ENCODE measurements at places on chromosomes 11 and 22.

- DNase-seq = no peak
These were observed 8.6 kb downstream of the ZNF195 start for GRCh38 chr11:3370311-3370870.

GRCh38 chr11:35963911-35964310 is 20.0 kb downstream of the LDLRAD3 start:
- DNase-seq = no peak

DNA sequence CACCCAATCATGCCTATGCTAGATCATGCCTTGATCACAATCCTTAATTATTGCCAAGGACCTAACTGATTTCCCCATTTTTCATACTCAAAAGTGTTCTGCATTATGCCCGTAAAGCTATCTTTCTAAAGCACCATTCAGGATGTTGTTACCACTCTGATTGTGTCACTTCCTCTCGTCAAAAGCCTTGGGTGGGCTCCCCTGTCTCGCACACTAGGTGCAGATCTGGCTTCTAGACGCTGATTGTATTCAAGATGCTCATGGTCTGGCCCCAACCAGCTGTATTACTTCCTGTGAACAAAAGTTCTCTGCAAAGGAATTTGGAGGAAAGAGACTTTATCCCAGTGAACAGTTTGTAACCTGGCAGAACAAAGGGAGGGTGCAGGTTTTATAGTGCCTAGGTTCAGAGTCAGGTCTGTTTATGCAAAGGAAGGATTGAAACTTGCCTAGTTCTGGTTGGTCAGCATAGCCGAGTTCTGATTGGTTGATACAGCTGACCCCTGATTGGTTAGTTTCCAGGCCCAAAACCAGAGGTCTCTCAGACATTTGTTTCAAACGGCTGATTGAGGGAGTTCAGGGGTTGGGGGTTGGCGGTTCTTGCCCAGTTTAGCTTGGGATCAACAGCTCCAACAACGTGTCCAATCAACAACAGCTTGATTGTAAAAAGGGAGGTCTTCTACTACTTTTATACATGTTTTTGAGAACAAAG is 25.4 kb downstream of the ATG13 start:
- DNase-seq = no peak

GRCh38 chr22:39080052-39080762 is 3.1 kb downstream of the APOBEC3G start:
- no peak for DNase-seq

DNA sequence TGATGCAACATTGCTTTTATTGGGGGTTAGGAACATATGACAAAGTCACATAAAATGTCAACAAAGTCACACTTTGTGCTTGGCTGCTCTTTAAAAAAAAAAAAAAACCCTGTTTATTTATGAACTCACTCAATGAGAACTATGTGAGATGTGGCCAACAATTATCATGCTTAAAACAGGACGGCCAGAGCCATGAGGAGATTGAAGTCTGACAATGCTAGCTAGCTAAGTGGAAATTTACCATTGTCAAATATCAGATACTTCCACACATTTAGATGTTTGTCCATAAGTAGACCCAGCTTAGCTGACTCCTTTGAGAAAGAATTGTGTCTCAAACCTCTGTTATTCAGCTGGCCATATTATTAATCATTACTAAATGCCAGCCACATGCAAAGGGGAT is 26.9 kb downstream of the BLID start:
- no peak for DNase-seq

GRCh38 chr11:70836071-70836470 is 416.3 kb downstream of the SHANK2 start:
- no peak for DNase-seq

- DNase-seq = no peak
These were observed 46.8 kb downstream of the CACNA1I start for GRCh38 chr22:39617342-39617741.

- DNase-seq = peak; percentile 26
These were observed 99.4 kb upstream of the AKIP1 start for GRCh38 chr11:8811571-8811970.

DNA sequence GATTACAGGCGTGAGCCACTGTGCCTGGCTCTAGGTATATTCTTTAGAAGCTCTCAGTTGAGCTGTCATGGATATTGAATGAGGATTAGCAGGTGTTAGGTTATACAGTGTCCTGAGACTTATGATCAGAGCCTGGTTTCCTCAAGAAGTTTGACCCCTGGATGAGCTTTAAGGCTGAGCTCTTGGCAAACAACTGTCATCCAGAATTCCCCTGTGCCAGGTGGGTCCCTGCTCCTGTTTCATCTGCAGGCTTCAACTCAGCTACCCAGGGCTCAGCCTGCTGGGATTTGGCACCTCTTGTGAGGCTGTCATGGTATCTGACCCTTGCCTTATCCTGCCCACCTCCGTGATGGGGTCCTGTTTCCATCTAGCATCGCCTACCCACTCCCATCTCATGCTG is 24.3 kb downstream of the SERPINH1 start:
- no peak for DNase-seq

DNA sequence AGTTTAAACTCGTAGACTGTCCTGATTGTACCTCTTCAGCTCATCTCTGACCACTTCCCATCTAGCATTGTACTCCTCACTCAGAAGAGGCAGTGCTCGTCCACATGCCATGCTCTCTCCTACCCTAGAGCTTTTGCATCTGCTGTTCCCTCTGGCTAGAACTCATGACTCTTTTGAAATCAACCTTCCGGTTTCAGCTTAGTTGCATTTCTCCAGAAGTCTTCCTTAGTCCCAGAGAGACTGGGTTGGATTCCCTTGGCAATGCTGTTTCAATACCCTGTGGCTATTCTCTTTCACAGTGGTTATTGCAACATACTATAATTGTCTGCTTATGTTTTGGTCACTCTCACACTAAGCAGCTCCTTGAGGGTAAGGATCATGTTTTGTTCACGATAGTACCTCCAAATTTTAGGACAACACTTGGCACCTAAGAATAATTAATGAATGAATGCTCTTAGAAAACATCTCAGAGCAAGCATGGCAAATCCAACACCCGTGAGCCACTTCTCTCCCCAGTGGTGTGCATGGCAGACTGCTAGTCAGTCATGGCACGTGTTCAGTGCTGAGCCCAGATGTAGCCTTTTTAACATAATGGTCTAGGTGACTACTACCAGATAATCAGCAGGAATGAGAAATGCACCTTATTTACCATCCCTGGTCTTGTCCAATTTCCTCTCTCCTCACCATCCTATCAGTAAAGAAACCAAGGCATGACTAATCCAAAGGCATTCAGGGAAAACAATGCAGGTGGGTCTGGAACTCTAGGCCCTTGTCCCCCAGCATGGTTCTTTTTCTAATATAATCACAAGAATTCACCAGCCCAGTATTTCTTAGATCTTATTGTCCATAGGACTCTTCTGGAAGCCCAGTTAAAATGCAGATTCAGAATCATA is 14.5 kb downstream of the SEPTIN3 start:
- peak; percentile 57 for DNase-seq

GRCh38 chr11:129546266-129546665 is 170.6 kb downstream of the BARX2 start:
- DNase-seq = no peak

- no peak for DNase-seq
These were observed 256.9 kb upstream of the PITPNB start for GRCh38 chr22:28175730-28176492.

DNA sequence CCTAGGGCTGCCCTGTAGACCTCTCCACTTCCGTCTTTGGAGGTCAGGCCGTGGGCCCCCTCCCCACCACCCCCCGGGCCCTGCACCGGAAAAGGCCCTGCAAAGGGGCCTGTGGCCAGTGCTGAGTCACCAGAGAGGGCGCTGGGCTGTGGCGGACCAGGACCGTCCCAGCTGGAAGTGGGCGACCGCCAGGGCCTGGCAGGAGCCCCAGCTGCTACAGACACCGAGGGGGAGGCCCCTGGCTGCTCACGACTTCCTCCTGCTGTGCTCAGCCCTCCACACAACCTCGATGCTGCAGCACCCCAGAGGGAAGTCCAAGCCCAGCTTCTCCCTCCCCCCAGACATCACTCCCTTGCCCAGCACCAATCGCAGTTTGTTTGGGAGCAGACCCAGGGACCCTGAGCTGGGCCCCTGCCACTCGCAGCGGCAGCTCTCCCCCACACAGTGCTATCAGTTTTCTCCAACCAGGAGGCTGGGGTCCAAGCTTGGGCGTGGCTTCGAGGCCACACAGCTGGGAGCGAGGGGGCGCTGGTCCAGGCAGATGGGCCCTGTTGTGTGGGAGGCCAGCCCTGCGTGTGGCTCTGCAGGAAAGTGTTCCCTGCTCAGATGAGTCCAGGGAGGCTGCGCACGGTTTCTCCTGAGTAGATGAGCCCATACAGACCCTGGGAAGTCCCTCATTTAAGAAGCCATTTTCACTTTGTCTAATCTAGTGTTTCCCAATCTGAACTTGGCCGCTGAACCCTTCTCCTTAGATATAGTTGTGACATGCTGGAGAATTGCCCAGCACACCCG is 5.6 kb upstream of the SH3BP1 start:
- DNase-seq = peak; percentile 92

GRCh38 chr22:23397613-23398567 is 182.2 kb downstream of the IGLL1 start:
- no peak for DNase-seq

DNA sequence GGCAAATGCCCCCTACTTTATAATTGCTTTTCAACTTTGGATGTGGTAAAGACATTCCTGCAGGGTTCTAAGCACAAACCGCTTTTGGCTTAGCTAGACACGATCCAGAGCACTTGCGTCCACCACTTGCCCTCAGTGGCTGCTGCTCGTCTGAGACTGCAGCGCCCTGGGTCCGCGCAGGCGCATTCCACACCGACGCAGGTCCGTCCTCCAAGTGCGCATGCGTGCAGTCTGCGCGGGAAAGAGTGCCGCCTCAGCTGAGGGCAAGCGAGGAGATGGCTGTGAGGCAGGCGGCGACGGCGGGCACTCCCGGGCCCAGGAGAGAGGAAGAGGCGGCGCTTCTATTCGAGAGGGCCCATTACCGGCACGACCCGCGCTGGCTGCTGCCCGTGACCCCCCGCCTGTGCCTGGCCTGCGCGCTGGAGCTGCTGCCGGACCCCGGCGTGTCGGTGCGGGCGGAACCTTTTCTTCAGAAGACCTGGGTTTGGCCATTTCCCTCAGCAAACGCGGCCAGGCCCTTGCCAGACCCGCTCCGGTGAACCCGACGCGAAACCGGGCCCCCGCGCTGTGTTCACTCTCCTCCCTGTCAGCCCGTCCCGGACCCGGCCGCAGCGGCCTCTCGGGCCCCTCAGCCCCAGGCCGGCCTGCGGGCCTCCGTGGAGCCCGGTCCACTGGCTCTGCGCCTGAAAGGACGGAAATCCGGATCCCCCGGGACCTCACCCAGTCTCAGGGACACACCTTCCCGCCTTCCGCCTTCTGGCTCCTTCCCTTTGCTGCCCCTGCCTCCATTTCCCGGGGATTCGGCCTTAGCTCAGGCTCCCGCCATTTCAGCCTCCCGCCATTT is at the start of gene MEI1:
MEI1 (plus strand) TSS at position 240 of the 844 bp plus-strand sequence; CDS start at position 276, 36 bp downstream.
- peak; percentile 88 for DNase-seq

GRCh38 chr11:102709201-102709945 is 3.8 kb upstream of the MMP27 start:
- peak; percentile 43 for DNase-seq

DNA sequence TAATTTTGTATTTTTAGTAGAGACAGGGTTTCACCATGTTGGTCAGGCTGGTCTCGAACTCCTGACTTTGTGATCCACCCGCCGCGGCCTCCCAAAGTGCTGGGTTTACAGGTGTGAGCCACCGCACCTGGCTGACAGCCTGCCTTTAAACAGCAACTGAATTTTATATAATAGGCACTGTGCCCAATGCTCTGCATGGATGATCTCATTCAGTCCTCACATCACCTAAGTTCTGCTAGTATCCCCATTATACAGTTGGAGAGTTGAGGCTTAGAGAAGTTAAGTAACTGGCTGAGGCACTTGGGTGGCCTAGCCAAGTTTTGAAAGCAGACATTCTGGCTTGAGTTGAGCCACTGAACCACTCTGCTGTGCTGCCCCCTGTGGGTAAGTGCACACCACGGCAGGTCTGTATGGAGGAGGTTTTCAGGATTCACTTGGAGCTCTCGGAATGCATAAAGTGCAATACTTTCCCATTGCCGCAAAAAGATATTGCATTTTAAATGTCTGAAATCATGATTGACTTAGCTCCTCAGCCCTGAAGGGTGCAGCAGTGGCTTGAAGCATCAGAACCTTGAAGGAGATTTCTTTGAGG is 112.4 kb downstream of the LDLRAD3 start:
- DNase-seq = peak; percentile 48

DNA sequence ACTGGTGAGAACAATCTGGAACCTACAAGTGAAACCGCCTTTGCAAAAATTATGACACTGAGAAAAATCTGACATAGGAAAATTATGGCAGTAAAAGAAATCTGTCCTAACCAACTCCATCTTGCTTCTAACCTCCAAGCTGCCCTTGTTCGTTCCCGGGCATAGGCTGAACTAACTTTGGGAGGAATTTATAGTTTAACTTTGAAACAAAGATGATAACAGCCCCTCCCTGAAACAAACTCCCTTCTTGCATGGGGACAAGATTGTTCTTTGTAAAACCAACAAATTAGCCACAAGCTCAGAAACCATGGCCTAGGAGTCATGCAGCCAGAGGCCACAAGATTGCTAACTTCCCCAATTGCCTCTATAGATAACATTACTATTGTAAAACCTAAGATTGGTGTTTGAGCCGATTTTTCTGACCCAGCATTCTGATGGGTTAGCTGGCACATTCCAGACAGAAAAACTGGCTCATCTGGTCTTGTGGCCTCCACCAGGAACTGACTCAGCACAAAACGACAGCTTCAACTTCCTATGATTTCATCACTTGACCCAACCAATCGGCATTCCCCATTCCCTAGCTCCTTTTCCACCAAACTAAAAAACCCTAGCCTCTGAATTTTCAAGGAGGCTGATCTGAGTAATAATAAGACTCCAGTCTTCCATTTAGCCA is 3.6 kb upstream of the CCDC81 start:
- DNase-seq = no peak

DNA sequence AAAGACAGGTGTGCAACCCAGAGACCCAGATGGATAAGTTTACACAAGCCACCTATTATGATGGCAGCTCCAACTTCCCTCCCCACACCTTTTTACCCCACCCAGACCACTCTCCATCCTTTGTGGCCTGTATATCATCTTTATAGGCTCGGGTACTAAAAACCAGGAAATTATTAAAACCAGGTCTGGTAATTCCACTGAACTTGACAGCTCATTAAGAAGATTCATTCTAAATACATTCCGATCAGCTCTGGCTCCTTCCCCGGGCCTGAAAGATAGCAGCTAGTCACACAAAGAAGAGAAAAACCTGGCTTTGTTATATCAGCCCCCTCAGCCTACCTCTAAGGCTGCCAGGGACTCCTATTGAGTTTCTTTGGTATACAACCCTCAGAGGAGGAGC is 67.9 kb upstream of the API5 start:
- DNase-seq = no peak

GRCh38 chr11:77510095-77510494 is 36.2 kb upstream of the PAK1 start:
- no peak for DNase-seq

GRCh38 chr22:48695251-48695650 is 1132.4 kb downstream of the BRD1 start:
- peak; percentile 76 for DNase-seq
